ENCODE measurements at places on chromosomes 11 and 22.

DNA sequence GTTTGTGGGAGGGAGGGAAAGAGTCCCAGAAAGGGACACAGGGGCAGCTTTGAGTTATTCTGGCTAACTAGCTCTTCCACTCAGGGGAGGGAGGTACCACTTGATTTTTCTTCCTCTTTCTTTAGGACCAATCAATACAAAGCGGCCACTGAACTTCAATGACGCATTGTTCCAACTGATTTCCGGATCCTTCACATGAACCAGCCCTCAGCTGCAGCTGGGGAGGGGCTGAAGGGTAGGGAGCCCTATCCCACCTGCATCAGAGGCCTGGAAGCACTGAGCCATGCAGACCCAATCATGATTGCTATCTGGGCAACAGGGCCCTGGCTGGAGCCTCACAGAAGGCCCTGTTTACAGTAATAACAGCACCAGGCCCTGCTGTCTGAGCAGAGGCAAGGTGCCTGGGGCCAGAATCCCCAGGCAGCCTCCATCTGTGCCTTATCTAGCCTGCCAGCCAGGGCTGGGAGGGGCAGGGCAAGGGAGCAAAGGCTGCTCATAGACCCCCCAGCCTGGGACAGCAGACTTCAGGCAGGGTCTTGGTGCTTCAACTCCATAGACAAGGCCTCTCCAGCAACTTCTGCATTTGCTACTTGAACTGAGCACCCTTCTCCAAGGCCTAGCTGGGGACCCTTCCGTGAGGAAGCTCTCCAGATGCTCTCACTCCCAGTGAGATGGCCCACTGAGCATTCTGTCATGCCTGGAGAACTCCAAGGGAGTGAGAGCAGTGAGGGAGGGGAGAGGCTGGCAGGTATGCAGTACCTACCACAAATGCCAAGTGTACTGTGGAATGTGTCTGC, 22.5 kb downstream of the CLPB start:
- DNase-seq: no peak

- no peak for DNase-seq
These were observed 115.9 kb downstream of the RAB38 start for GRCh38 chr11:88059326-88059725.

GRCh38 chr22:50117168-50117762, 27.5 kb downstream of the MOV10L1 start:
- no peak for DNase-seq

DNA sequence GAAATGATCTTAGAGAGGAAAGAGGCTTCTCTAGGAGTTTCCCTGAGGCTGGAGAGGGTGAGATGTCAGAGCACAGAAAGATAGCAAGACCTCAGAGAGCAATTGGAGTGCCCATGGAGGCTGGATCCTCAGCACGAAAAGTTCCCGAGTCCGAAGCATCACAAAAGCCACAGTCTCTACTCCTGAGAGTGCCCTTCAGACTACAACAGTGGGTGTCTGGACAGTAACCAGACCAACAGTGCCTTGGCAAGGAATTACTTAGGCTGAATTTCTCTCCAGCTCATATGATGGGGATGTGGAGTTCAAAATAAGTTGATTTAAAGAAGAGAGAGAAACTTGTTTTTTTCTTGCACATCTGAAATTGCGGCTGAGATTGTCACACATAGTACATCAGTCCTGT, 31.9 kb upstream of the PSMA1 start:
- no peak for DNase-seq

GRCh38 chr11:126732981-126733380, 267.6 kb downstream of the KIRREL3 start:
- DNase-seq: no peak

DNA sequence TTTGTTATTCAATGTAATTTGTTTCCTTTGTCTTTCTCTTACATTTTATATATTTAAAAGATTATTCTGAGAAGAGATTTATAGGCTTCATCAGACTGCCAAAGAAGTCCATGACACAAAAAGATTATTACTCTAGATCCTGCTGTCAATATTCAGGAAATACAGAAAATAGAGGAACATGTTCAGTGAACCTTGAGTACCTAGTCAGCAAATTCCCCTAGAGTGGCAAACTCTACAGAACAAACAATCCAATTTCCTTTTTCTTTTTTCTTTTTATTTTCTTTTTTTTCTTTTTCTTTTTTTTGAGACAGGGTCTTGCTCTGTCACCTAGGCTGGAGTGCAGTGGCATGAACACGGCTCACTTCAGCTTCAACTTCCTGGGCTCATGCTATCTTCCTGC, 23.9 kb downstream of the TTC17 start:
- no peak for DNase-seq

DNA sequence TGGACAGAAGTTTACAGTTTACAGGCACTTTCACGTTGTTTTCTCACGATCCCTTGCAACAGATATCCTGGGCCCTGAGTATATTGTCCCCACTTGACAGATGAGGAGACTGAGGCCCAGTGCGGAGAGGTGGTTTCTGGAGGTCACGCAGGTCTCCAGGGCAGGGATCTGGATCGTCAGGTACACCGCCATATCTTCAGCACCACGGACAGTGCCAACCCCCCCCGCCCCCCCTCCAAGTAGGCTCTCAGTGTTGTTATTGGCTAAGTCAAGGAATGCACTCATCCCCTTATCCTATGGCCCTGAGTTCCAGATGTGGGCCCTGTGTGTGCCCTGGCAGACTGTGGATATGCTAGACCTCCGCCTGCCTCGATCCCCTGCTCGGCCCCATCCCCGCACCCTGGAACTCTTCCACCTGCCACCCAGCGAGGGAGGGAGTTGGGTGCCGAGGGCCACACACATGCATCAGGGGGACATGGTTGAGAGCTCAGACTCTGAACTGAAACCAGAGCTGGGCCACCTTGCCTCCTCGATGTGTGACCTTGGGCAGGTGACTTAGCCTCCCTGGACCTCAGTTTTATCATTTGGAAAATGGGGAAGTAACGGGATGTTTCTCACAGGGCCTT, 37.5 kb downstream of the MPPED1 start:
- DNase-seq: no peak

DNA sequence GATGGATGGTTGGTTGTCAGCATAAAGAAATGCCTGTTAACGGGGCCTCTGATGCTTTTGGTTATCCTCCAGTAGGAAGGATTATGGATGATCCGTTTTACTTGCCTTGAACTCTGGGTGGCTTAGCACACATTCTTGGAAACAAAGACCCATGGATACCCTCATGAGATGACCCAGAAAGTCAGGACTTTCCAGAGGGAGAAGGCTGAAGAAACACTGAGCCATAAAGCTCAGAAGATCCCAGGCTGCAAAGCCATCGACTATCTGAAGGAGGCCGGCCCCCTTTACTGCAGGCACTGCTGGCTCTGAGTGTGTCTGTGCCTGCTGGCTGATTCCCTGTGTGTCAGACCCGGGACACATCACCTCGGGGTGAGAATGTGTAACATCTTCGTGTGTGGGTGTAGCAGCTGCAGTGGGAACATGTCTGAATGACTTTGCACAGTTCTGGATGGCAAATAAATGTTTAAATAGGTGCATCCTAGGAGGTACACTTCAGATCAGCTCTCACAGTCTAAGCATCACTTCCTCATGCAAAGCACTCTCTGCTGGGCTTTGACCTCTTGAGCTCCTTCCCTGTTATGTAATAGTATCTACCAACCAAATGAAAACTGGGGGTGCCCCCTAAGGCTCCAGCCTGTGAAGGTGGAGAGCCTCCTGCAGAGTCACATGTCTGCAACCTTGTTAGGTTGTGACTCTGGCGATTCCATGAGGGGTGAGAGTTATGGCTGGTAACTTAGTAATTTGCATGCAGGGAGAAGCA, 1084.9 kb downstream of the TBC1D22A start:
- no peak for DNase-seq

- DNase-seq: no peak
These were observed 537.7 kb downstream of the BUD13 start for GRCh38 chr11:116234989-116235568.

GRCh38 chr11:31786996-31787685, 24.0 kb downstream of the PAX6 start:
- DNase-seq: no peak

- DNase-seq: no peak
These were observed 54.8 kb upstream of the CREB3L1 start for GRCh38 chr11:46222490-46223251.

DNA sequence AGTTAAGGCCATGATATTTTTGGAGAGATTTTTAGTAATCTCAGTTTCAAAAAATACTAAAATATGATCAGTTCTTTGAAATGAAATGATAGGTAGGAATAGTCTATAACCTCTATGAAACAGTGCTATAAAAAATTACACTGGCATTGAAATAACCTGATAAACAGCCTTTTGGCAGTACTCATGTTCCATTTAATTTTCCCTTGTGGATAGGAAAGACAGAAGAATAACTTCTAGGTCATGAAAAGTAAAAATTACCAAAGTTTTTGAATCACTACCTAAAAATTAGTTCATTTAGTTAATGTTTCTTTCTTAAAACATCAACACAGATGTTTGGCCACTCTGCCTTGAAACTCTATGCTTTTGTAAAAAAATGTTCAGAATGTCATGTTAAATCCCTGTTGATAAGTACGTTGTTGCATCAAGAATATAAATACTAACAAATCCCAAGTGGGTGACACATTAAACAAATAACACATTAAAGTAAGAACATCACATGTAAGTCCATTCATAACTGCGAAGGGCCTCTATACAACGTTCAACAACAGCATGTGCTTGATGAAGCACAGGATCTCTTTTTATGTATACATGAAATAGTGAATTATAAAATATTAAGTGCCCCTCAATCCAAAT, 290.2 kb downstream of the SWAP70 start:
- no peak for DNase-seq

DNA sequence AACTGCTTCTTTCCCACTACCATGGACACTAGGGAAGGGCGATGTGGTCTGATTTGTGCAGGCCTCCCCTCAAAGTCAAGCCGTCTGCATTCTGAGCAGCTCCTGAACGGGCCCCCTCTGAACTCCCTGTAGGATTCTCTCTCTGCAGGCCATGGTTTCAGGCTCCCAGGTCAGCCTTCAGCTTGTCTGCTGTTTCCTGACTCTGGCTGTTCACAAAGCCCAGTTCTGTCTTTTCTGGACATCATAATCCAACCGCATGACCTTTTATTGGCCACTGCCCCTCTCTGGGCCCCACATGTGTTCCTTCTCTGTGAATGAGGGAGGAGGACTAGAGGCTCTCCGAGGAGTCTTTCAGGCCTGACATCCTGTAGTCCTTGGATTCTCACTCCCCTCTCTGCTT, 161.0 kb downstream of the FEZ1 start:
- no peak for DNase-seq

DNA sequence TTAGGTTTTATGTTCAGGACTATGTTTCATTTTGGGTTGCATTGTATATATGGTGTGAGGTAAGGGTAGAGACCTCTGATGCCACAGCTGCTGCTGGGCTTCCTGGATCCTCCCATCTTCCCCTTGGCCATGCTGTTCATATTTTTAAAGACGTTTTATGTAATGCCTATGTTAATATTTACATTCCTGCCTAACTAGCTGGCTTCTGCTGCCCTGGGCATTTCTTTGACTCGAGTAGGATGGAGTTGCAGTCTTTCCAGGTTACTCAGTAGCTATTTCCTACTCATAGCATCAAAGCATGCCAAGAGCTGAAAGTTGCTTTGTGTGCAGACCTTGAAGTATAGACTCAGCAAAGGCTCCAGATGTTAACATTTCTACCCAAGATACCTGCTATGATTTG, 220.5 kb upstream of the CADM1 start:
- no peak for DNase-seq

GRCh38 chr22:27602390-27602789, 199.2 kb downstream of the MN1 start:
- DNase-seq: no peak

DNA sequence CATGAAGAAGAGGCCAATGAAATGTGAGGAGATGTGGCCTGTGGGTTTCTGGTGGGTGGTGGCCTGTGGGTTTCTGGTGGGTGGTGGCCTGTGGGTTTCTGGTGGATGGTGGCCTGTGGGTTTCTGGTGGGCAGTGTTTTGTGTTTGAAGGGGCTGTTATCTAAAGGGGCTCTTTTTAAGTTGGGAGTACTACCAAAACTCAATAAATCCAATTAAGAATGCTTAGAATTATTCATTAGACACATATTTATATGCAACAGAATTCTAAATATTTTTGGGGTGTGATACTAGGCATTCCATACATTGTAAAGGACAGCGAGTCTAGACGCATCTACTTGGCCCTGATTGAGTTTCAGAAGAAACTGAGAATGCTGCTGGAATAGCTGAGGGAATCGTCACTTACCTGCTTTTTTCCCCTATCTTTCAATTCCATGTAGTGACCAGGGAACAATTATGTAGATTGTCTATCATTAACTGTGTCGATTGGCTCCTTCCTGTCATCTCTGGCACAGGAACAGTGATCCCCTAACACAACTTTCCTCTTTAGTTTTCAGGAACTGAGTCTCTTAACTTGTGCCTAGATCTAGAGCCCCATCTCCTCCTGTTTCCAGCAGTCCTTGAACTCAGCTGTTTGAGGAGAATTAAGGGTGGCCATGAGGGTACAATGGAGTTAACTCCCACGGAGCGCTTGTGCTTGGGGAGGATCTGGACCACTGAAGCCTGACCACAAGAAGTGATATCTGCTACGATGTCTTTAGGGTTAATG, 37.3 kb upstream of the TOP3B start:
- no peak for DNase-seq

DNA sequence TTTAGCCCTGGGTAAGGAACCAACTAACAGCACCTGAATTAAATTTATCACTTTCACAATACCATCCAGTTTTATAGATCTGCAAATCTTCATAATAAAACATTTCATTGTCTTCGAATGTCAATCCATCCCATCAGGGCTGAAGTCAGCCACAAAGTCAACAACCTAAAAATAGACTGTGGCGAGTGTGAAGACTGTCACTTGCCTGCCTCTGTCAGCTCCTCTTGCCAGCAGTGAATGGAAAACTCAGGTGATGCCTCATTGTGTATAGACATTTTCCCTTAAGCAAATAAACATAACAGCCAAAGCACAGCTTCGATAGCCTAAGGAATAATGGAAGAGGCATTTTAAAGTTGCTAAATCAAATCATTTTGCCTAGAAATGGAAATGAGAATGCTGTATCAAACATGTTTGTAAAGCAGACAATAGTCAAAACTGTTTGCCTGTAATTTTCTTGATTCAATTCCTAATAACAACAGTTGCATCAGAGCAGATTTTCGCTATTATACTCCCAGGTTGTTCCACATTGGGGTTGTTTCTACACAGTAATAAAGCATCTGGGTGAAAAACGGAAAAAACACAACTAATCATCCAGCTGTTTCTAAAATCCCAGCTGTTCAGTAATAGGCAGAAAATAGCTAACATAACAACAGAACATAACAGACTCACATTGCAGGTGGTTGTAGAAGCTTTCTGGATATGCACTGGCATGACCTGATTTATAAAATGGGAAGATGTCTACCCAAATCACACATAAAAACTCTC, 15.7 kb downstream of the KCNA4 start:
- DNase-seq: no peak
